ENCODE measurements at places on chromosomes 5 and 9.

DNA sequence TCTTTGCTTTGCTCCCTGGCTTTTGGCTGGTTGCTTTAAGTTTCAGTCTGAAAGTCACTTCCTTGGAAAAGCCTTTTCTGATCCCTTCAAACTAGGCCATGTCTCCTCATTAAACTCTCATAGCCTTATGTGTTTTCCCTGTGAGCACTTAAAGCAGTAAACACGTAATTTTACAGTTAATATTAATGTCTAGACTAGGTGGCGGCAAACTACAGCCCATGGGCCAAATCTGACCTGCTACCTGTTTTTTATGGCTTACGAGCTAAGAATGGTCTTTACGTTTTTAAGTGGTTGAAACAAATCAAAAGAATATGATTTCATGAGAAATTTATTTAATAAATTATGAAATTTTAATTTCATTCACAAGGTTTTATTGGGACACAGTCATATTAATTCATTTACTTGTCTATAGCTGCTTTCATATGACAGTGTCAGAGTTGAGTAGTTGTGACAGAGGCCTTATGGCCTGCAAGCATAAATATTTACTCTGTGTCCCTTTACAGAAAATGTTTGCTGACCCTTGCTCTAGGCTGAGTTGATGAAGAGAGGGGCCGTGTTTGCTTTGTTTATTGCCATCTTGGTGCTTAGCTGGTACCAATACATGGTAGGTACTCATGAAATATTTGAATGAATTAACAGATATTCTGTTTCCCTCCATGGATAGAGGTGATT is 7.4 kb downstream of the SLC44A1 start:
- no peak for DNase-seq

DNA sequence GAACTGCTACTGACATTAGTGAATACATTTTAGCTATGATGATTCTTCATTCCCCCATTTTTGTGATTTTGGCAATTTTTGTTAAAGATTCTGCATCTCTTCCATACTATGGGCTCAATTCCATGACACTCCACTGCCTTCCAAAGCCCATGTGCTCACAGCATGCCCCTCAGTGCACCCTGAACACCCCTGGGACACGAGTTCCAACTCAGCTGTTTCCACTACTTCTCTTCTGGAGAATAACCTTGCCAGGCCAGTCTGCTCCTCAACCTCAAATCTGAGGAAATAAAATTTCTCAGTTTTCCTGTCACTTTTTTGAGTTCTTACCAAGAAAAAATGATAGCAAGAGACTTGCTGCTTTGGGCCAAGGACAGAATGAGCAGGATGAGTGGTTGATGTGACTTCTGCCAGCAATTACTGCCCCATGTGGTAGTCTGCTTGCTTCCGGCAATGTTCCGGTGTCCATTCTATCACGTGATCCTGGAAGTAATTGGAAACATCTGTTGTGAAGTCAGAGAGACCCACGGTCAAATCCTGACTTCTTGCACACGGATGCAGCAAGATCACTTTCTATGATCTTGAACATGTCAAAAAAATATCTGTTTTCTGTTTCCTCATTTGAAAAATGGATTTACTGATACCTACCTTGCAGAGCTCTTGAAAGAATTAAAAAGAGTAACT is 58.3 kb downstream of the EGFLAM start:
- DNase-seq: no peak

- DNase-seq: no peak
These were observed 271.3 kb downstream of the KIAA0825 start for GRCh38 chr5:94347130-94347529.

GRCh38 chr9:75904364-75904763 is 13.9 kb downstream of the PCSK5 start:
- DNase-seq: no peak

GRCh38 chr5:115820846-115821245 is 4.4 kb upstream of the CDO1 start:
- DNase-seq: no peak

DNA sequence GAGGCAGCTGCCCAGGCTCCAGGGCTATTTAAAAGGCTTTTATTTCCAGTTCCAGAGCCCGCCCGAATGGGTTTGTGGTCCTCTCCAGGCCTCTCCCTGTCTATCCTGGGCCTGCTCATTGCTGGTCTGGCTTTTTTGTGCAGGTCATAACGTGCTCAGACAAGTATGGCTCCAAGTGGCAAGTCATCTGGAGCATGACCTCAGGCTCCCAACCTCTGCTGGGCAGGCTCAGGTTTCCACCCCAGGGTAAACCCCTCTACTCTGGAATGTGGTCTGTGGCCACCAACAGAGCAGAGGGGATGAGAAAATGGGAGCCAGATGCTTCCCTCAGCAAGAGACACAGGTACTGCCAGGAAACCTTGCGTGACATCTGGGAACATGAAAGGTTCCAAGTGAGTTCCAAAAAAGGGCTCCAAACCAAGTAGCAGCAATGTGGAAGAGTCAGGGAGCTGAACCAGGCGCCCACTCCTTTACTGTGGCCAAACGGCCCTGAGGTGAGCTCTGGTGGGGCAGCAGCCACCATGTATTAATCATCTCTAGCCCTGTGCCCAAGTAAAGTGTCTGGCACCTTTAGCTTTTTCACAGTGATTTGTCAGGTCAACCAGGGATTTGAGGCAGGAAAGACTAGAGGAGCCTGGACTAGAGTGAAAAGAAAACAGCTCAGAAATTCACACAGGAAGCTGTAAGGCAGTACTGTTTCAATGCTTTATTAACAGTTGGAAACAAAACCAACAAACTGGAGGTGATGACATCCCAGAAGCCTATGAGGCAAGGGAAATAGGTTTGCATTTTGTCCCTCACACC is 25.7 kb downstream of the PCDHGC5 start:
- no peak for DNase-seq

DNA sequence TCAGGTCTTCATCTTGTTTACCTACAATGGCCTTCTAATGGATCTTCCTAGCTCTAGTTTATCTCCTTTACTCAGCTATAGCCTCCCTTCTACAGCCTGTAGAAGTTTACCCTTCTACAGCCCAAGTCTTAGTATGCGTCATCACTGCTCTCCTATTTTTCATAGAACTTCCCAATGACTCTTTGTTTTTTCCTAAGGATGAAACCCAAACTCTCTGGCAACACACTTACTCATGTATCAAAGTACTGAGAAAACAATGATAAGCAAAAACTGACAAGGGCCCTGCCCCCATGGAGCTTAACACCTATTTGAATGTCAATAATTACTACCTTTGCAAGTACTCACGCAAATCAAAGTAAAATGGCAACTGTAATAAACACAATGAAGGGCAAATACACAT is 33.7 kb downstream of the LEAP2 start:
- no peak for DNase-seq

GRCh38 chr5:151062405-151063141 is 18.3 kb downstream of the TNIP1 start:
- no peak for DNase-seq

DNA sequence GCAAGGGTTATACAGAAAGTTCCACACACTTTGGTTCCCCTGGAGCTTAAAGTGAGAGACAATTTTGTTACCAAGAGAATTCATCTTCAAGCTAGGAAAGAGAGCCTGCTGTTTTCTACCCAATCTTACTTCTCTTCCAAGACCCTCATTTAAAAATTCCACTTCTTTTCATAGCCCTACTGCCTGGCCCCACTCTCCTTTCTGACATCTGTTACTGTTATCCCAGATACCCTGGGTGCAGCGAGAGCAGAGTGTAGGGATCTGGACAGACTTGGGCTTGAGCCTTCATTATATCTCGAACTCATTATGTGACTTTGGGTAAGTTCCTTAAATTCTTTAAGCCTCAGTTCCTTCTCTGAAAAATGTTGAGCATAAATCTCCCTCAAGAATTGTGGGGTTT is 263.1 kb downstream of the ASTN2 start:
- no peak for DNase-seq

- no peak for DNase-seq
These were observed 218.7 kb downstream of the TRPM3 start for GRCh38 chr9:70902692-70903131.

DNA sequence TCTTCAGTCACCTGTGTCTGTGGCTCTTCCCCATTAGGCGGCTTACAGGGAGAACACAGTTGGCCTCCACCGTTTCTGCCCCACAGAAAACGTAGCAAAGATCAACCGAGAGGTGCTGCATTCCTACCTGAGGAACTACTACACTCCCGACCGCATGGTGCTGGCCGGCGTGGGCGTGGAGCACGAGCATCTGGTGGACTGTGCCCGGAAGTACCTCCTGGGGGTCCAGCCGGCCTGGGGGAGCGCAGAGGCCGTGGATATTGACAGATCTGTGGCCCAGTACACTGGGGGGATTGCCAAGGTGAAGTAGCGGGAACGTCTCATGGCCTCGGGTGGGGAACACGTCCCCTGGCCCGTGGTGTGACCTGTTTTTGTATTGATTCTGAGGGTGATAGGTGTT is 6.5 kb downstream of the PMPCA start:
- no peak for DNase-seq

- DNase-seq: no peak
These were observed 169.6 kb downstream of the TLE4 start for GRCh38 chr9:79741381-79741780.

GRCh38 chr5:145236127-145236526 is 599.0 kb downstream of the PRELID2 start:
- no peak for DNase-seq

GRCh38 chr5:9782826-9783560 is 152.8 kb upstream of the TAS2R1 start:
- no peak for DNase-seq

DNA sequence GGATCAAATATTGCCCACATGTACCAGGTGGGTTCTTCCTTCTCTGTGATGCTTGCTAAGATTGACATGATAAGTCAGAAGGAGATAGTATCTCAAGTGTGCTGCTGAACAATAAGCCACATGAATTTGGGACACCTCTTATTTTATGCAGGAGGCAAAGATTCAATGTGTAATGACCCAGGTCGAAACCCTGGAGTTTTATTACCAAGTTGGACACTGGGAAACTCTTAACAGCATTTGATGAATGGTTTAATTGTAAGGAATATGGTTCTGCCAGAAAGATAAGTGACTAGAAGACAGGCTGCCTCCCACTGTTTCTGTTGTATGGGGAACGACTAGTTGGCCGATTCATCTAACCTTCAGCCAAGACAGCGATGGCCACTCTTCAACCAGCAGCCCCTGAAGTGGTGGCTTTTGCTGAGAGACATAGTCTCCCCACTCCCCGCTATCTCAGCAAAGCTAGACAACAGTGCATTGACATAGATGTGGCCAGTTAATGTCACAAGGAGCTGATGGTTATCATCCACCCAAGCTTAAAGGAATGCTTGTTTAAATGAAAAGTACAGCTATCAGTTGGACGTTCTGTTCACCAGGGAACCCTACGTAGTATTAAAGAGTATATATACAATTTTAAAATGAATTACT is 407.7 kb downstream of the KDM4C start:
- no peak for DNase-seq

DNA sequence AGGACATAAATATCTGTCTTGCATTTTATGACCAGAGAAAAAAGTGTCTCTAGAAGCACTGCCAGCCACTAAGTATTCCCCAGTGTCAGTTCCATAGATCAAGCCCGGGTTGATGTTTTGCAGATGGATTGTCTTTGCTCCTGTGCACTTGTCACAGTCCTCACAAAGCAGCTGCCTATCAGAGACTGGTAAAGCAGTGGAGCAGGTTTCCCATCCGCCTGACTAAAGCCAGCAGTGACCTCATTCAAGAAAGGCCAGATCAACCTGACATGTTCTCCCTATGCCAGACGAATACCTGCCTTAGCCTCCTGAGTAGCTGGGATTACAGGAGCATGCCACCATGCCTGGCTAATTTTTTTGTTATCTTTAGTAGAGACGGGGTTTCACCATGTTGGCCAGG is 26.8 kb upstream of the GARNL3 start:
- DNase-seq: no peak

- DNase-seq: no peak
These were observed 39.7 kb downstream of the LMNB1 start for GRCh38 chr5:126816649-126817048.

- DNase-seq: no peak
These were observed 205.3 kb downstream of the TTLL11 start for GRCh38 chr9:121887553-121888437.

DNA sequence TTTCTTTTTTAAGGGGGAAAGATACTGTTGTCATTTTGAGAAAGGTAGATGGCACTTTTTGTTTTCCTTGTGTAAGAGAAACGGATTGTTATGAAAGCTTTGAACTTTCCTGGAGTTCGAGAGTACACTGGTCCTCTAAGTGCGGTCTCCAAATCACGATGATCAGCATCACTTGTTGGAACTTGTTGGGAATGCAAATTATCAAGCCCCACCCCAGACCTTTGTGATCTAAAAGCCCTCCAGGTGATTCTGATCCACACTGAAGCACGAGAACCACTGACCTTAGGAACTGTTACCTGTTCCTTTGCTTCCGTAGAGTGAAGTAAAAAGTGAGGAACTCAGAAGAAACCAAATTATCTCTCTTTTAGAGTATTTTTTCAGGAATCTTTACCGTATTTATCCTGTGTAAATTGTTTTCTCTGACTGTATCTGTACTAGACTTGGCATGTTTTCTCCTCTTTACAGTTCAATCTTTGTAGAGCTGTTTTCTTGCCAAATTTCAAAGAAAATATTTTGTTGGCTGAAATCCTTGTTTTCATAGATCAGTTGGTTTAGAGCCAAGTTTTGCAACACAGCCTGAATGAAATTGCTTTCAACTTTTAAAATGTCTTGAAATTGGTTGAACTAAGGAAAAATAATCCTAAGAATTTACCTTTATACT is 4.0 kb downstream of the MAT2B start:
- no peak for DNase-seq

GRCh38 chr5:142512043-142513042 is 173.5 kb downstream of the FGF1 start:
- DNase-seq: no peak

DNA sequence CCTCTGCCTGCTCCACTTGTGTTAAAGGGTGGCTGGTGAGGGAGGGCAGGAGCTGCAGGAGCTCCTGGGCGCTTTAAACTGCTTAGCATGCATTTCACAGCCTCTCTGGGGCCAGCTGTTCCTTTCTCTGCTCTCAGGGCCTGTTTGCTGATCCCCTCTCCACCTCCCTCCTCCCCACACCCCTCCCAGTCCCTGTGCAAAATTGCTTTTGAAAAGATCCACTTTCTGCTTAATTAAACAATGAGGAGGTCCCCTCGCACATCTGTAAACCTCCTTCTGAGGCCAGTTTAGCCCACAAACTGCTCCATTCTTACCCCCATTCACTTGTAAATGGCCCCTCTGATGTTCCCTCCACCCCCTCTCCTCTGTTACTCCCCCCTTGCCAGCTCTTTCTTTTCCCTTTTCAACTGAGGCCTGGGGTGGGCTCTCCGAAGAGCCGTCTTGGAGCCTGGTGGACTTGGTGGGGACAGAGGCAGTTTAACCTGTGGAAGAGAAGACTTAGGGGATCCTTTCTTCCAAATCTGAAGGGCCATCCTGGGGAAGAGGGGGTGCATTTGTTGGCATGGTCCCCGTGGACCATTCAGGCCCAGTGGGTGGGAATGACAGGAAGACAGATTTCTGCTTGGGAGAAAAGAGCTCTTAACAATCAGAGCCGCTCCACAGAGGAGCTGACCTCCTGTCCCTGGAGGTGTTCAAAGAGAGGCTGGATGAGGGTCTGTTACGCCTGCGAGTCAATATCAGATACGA is 12.0 kb downstream of the URM1 start:
- DNase-seq: no peak
